ENCODE measurements at places on chromosomes 11 and 22. TPM values are rescaled to one million over a fixed set of nuclear protein-coding genes. Genes with fewer than 3 reads are reported as not detected.

The HSPB2 gene
- total RNA-seq, result not detected

GRCh38 chr22:40499209-40499623 lies 128.8 kb downstream of the SGSM3 start:
- DNase-seq, result no peak

- DNase-seq, result no peak
These were observed 274.9 kb downstream of the FAM181B start for GRCh38 chr11:82458761-82459160.

- DNase-seq, result no peak
These were observed 2.2 kb downstream of the HTR3A start for GRCh38 chr11:113977071-113977490.

The CAPN5 gene
- total RNA-seq, result not detected

The TSGA10IP gene
- not detected for total RNA-seq

GRCh38 chr11:74611369-74611861 lies 19.0 kb downstream of the POLD3 start:
- DNase-seq, result no peak

DNA sequence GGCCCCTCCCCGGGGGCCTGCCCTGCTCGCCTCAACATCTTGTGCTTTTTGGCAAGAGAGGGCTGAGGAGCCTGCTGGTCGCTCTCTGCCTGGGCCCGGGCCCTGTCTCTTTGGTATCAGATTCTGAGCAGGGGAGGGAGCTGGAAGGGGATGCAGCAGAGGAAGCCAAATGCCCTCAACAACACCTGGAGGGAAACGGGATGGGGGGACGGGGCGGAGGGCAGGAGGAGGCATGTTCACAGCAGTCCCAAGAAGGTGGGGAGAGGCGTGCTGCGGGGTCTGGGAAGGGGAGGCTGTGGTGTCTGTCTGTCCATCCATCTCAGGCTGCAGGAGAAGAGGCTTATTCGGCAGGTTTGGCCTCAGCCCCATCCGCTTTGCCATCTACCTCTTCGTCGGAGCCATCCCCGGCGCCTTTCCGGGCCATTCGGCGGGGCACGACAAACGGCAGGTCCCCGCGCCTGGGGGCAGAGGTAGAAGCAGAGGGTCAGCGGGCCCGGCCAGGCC lies 29.4 kb downstream of the APOL1 start:
- no peak for DNase-seq

GRCh38 chr11:11169715-11170351 lies 183.2 kb downstream of the CSNK2A3 start:
- no peak for DNase-seq

DNA sequence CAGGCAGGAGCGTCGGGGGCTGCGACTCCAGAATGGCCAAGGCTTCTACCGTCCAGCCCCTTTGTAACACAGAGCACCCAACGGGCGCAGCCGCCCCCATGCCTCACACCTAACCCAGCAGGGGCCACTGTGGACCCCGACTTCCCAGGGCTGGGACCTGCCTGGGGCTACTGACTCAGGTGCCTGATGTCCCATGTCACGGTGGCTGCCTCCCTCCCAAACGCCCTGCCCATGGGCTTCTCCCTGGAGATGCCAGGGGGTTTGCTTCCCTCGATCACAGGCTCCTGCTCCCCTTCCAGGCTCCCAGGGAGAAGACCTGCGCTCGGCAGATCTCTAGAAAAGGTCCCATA lies 84.0 kb downstream of the MYEOV start:
- no peak for DNase-seq

DNA sequence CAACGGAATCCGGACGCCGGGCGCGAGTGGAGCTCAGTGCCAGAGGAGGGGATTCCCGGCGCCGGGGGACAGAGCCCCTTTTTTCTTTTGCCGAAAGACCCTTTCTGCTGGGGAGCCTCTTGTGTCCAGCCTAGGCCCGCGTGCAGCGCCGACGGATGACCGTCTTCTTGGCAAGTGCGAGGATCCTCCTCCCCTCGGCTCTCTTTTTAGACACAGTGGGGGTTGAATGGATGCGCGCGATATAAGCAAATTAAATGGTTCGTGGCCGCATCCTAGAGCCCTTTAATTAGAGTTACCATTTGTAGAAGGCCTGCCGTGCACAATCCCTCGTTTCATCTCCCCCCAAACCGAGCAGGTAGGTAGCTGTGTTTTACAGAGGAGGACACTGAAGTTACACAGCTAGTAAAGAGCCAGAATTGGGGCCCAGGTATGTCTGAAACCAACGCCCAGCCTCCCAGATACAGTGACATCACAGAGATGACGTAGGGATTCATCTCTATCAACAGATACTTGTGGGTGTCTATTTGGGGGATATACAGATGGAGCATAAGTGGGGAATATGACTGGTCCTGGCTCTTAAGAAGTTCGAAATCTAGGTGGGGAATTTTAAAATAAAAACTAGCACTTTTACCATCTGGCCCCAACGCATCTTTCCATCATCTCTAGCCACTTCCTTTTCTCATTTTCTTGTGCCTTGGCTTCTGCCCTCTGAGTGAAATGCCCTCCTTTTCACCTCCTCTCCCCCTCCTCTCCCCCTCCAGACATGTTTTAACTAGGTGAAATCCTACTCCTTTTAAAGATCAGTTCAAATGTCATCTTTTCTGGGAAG lies 875 bp downstream of the TCP11L1 start:
- DNase-seq, result peak; percentile 77

The FAM83F gene
- total RNA-seq, result 0.23 TPM

The HBB gene
- not detected for total RNA-seq

DNA sequence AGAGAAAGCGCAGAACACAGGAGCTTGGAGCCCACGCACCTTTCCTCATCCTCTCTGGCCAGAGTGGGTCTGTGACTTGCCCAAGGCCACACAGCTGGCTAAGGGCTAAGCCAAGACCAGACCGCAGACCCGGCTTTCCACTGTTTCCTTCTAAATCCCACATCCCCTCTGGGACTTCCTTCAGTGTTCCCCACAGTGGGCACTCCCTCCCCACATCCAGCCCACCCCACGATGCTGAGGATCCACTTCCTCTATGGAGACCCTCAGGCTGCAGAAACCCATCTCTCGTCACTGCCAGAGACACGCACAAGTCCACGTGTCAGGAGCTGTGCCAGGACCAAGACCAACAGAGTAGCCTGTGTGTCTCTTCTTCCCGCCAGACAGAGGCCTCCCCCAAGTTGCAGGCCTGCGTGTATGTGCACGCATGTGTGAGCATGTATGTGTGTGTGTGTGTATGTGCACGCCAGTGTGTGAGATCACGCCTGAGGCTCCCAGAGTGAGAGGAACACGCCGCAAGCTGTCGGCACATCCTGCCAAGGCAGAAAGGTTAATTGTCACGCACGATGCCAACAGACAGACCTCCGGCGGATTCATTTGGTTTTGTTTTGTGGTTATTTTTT lies 21.6 kb downstream of the PDGFB start:
- no peak for DNase-seq

- peak; percentile 92 for DNase-seq
These were observed 44.2 kb upstream of the TTLL12 start for GRCh38 chr22:43230971-43231723.

DNA sequence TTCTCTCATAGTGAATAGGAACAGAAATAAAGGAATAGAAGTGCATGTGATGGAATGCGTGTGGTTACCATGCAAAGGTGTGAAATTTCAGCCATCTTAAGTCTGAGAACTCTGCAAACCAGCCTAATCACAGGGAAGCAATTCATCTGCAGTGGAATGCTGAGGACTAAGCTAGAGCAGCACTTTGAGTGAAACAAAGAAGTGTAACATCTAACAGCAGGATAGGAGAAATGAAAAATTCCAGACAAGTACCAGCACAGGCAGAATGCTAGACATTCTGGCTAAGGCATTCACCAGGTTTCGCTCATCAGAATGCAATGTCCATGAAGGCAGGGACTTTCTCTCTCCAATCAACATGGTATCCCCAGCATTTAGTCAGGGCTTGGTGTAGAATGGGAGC lies 41.2 kb upstream of the SLC36A4 start:
- no peak for DNase-seq

The CRACR2B gene
- total RNA-seq, result 1.5 TPM

DNA sequence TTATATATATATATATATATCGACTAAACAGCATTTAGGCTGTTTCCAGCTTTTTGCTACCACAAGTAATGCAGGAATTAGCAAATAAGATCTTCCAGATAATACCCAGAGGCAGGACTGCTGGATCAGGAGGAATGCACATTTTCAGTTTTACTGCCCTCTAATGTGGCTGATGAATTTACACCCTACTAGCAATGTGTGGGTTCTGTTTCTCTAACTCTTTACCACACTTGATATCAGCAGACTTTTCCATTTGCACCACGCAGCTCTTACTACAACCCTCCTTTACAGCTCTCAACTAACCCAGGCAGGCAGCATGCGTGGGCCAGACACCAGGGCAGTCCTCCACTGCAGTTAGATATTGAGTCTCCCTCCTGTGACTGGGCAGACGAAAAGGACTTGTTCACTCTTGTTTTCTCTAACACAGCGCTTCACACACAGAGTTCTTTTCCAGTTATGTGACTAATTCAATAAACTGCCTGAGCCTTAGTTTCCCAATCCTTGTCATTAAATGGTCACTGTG lies 67.7 kb downstream of the IGLL5 start:
- DNase-seq, result no peak

DNA sequence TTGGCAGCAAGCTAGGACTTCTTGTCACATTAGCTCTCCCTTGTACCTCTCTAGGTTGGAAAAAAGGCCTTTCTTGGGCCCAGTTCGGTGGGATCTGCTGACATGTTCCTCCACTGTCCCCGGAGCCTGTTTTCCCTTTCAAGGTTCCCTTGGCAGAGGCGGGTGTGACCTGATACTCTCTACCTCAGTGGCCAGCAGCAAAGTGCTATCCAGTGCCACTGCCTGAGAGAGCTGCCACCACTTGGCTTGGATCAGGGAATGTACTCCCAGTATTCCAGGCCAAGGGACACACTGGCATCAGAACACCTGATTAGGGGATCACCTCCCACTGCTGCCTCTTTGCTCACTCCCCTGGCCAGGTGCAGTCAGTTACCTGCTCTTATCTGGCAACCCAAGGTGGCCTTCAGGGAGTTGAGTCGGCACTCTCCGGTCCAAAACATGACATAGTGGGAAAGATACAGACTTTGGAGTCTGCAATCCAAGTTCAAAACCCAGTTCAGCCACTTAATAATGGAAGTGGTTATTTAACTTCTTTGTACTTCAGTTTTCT lies 17.8 kb upstream of the NAV2 start:
- DNase-seq, result no peak

DNA sequence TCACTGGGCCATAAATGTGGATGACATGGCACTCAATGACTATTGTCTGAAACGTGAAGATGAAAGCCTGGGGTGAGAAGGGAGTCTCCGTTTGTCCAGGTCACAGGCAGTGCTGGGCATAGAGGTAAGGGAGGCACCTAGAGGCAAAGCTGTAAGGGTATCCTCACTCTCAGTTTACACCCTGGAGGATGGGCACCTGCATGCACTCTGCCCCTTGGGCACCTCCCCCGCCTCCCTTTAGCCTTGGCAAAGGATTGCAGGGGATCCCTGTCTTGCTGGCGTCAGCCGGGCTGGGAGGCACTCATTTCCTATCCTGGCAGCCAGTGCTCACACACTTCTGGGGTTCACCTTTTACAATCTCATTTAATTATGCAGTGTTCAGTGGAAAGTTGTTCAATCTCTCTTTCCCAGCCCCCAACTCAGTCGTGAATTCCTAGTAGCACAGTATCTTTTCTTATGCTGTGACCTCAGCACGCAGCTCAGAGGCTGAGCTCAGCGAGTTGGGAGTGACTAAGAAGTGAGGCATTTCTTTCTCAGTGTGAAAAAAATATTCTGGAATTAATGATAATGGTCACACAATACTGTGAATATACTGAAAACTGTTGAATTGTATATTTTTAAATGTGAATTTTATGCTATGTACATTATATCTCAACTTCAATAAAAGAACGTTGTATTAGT lies 866.6 kb downstream of the BRD1 start:
- DNase-seq, result no peak

DNA sequence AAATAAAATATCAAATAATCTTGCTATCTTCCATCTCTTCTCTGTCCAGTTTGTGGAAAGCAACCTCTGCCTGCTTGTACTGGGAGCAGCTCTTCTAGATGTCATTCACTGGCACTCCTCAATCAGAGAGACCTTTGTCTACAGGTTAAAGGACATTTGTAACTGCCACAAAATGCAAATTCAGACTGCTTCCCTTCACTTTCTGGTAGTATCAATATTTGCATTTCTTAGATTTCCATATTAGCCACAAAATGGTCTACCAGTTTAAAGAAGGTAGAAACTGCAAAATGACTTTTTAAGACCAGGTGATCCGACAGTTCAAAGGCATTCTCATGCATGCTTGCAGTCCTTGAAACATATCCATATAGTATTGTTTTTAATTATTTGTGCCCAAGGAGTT lies 51.7 kb upstream of the RCN1 start:
- no peak for DNase-seq
